Effector CD8-positive, alpha-beta T cell (primary cell): ENCODE measurements at places on chromosomes 12 and 14.

- no peak for DNase-seq
Measured at GRCh38 chr12:51891843-51892242, 3.9 kb downstream of the ANKRD33 start.

DNA sequence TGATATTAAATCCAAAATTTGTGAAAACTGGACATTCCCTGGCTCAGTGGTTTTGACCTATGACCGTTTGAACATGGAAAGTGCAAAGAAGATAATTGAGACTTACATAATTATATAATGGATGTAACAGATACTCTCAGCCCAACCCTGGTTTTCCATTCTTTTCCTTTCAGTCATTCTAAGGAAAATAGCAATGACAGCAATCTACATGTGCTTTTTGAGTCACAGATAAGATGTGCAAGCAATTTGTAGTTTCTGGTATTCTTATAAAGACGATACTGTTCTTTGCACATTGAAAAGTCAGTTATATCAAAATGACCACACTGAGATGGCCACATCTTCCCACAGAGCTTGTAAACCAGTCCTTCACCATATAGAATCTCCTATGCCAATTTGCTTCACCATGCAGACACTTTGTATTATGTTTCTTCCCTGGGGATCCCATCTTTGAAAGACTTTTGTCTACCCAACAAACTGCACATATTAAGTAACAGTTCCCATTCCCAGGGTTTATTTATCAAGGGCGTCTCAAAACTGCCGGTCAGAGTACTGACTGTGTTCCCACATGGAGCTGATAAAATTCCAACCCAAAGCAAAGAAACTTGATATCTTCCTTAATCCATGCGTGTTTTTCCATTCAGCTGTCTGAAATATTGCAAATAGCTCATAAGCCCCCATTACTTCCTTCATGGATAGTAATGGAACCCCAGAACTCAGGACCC is 34.8 kb downstream of the PLXNC1 start:
- no peak for DNase-seq

GRCh38 chr14:77278461-77279230 is 7.6 kb upstream of the NGB start:
- DNase-seq: no peak

GRCh38 chr12:46244273-46244915 is 24.4 kb downstream of the SLC38A1 start:
- no peak for DNase-seq

DNA sequence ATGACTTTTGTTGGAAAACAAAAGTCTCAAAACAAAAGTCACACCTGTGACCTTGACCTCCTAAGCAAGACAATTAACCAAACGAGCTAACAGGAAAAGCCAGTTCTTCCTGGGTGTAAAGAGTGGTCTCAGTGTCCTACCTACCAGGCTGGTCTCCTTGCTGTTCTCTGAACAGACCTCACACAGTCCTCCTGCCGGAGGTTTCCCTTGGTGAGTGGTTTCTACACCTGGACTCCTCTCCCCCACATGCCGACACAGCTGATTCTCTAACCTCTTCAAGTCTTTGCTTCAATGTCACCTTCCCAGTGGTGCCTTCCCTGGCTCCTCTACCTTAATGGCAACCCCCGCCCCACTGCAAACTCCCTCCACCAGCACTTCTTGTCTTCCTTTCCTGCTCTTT is 238.6 kb downstream of the ZFP36L1 start:
- no peak for DNase-seq
